ENCODE measurements at places on chromosomes 1 and 21. TPM values are rescaled to one million over a fixed set of nuclear protein-coding genes. Genes with fewer than 3 reads are reported as not detected.
A peak's percentile ranks its signal among the peaks of the same experiment; 100 is the strongest.

SPSB1 gene
- 9.8 TPM for polyA plus RNA-seq

TCHH gene
- polyA plus RNA-seq, result 0.05 TPM

- DNase-seq, result peak; percentile 17
Observed at GRCh38 chr1:48775831-48776392, 779 bp downstream of the BEND5 start.

DNA sequence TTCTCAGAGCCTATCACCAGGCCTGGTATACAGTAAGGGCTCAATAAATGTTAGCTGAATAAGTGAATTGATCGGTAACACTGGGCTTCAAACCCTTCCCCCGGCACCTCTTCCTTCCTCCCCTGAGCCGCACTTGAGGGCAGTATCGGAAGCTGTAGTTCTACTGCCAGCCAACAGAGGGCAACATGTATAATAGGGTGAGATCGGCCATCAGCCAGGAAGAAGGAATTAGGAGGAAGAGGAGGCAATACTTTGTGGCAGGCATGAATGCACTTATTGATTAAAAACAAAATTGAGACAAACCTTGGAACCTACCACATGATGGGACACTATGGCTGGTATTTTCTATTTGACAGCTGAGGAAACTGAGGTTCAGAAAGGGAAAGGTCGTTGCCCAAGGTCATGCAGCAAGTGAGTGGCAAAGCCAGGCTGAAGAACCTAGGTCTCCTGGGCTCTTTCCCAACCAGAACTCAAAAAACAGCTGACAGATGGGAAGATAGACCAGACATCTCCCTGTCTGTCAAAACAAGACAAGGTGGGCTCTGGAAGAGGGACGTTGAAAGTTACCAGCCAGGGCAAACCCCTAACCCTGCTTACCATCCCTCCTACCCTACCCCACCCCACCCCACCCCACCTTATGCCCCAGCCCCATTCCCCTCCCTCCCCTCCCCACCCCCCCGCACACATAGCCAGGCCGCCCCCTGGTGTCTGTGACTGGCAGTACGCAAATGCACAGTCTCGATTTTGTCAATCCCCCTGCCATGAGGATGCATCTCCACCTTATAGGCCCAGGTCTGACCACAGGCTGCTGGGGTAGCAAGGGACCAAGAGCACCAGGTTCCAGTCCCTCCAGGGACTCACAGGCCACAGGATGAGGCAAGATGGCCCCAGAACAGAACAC lies 107.3 kb upstream of the RUNX3 start:
- no peak for DNase-seq

DNA sequence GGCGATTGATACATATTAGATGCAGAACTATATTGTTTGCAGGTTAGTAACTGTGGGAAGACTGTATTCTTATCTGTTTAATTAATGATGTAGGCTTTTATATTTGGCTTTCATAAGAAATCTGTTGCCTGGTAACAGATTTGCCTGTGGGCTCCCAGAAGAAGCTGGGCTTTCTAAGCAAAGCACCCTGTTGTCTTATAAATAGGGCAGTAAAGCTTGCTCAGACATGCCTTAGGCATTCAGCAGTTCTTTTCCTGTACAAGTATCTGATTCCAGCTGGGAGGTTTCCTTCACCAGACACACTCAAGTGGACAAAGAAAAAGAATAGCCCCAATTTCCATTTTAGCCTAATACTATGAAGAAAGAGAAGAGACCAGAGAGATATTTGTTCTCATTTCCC lies 524.0 kb downstream of the LRRIQ3 start:
- no peak for DNase-seq

DNA sequence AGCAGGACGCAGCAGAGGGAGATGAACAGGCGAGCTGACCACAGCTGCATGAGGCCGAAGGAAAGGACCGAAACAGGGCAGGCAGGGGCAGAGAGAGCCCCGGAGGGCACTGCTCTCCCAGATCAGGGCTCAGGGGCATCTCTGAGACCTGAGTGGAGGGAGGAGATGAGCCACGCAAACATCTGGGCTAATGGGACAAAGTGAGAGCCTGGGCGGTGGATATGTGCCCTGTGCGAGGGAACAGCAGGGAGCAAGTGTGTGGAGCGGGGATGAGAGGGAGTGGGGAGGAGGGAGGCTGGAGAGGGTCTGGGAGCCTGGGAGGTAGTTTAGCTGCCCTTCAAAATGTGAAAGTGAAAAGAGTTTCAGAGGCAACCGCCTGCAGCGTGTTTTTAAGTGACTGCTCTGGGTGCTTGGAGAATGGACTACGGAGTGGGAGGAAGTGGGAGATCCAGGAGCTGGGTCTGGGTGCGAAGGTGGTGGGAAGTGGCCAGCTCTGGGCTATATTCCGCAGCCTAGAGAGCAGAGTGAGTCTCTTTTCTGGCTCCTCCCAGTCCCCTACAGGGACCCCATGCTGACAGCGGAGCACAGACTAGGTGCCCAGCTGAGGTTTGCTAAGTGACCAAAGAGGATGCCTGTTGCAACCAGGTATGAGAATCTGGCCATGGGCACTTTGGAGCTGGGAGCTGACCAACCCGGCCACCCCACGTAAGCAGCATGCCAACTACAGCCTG lies 114.6 kb upstream of the IFFO2 start:
- DNase-seq, result no peak

GRCh38 chr1:208219098-208219658 lies 25.0 kb downstream of the PLXNA2 start:
- DNase-seq, result no peak

DNA sequence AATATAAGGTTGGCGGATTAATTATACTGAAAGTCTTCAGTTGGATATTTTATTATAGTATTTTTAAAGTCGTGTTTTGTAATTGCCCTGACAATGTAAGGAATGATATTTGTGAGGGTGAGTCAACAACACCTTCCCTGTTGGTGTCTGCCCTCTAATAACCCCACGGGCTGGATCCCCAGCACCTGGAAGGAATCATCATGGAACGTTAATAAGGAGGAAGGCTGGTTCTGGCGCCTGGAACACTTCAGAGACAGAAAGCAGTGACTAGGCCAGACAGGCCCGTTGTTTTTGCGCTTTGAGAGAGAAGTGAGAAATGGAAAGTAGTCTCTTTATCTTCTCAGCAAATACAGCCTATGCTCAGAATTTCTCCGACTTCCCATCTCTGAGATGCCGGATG lies 31.6 kb downstream of the TEX35 start:
- DNase-seq, result no peak

GRCh38 chr1:156505679-156506298 lies 5.2 kb upstream of the MEF2D start:
- DNase-seq, result no peak

GRCh38 chr1:239805042-239805441 lies 286.6 kb upstream of the FMN2 start:
- DNase-seq, result no peak

Measured in left kidney (tissue), 8 donors.